ENCODE measurements at places on chromosomes 13 and 19. TPM values are rescaled to one million over a fixed set of nuclear protein-coding genes. Genes with fewer than 3 reads are reported as not detected.

Gene ZNF835
- total RNA-seq: under 0.01 TPM

Gene SMIM44
- not detected for total RNA-seq

Gene LMTK3
- 0.61 TPM for total RNA-seq

Gene LSM7
- 319 TPM for total RNA-seq

Gene NEK3
- 17.5 TPM for total RNA-seq

Gene UBE2L5
- total RNA-seq: not detected

Gene DAND5
- total RNA-seq: not detected
